ENCODE measurements at places on chromosomes 3 and 15.

DNA sequence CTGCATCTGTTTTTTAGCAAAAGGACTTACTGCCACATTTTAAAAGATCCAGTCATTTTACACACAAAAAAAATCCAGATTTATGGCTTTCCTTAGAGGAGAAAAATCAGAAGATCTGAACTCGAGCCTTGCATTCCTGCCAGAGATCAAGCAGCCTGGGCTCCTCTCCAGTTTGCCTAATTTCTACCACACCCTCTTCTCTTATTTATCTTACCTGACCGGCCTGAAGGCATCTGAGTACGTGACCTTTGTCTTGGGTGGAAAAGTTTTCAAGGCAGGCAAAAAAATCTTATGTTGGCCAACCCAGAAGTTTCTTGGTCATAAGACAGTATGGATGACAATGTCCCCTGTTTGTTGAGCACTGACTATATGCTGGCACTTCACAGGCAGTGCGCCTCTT is 60.3 kb downstream of the CHRD start:
- no peak for DNase-seq

GRCh38 chr3:51949121-51949520 is 6.1 kb upstream of the GPR62 start:
- DNase-seq, result no peak

DNA sequence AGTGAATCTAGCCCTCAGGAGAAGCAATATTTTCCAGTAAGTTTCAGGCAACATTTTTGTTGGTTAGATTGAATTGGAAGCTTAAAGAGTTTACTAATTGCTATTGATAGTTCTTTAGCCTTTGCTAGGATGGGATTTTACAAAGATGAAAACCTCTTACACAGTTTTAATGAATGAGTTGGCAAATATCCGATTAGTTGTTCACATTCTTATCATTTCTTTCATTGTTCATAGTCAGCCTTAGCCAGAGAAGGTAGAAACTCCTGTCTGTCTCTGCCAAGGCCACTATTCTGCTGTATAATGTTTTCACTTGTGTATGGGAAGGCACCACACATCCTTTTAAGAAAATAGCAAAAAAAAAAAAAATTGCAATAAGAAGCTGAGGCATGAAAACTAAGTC is 222.0 kb upstream of the MANF start:
- DNase-seq, result no peak

DNA sequence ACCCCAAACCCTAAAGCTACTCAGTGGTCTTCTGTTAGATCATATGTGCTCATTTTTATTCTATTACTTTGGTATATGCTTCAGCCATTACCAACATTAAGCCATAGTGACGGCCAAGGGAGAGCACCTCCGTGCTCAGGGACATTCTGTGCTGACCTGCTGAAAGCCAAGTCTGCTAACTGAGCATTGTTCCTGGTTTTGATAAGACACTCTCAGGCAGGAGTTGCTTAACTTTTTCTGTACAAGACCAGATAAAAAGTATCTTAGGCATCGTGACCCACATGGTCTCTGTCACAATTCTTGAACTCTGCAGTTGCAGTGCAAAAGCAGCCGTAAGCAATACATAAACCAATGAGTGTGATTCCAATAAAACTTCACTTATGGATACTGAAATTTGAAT is 100.6 kb downstream of the KLHL25 start:
- DNase-seq, result no peak

DNA sequence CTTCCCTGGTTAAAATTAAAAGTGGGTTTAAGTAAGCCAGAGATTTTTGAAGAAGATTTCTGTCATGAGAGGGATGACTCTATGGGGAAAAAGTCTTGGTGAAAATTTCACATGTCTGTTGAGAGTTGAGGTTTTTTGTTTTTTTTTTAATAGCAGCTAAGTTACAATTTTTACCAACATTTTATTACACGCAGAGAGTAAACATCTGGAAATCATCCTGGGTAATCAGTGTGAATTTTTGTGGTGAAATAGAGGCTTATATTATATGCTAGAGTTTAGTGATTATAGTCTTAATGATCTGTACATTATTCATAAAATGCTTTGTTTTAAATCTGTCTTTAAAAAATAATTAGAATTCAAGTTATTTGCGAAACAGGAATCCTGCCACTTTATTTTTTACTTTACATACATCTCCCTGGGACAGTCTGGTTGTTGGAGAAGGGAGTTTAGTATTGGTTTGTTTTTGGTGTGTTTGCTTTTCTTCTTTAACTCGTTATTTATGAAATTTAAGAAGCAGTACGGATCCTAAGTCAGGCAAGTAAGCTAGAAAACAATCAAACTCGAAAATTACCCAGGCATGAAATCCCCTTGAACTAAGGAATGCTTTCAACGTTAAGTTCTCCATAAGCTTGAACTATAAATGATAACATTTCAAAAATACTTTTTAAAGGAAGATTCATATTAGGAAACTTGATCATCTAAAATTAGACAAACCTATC is 143.4 kb upstream of the TSC22D2 start:
- no peak for DNase-seq

DNA sequence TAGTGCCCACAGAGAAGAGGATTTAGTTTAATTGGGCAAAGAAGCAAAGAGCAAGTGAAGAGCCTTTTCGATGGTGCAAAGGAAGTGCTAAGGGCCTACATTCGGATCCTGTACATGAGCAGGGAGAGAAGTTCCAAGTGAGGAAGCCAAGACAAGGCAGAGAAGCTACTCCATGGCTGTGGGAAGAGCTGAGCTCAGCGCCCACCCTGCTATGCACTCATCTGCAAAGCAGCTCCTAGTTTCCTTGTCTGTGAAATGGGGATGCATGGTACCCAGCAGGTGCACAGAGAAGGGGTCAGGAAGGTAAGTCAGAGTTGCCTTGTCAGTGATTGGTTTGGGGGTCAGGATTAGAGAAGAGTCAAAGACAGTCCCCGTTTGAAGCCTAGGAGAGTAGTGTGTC is 126.5 kb downstream of the PDE8A start:
- DNase-seq, result no peak

GRCh38 chr3:52143616-52144015 is 10.6 kb downstream of the POC1A start:
- DNase-seq, result no peak

DNA sequence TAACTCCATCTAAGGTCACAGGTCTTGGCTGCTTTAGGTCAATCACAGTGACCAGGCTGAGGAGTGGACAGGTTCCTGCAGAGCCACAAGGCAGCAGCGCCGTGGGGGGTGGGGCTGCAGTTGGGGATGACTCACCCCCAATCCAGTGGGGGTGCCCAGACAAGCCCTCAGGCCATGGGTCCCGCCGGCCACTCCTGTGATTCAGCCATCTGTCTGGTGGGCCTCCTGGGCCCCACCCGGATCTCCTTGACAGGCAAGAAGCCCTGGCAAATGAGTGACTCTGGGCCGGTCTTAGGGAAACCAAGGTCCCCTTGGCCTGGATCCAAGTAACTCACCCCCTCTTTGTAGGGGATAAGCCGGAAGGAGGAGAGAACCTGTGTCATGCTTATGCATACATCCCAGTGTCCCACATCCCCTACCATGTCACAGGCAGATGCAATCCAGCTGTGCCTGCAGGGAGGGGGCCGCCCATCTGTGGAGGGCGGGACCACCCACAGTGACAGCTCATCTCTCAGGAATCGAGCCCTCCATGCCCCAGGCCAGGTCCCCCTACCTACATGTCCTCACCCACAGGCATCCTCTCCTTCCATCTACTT is 495 bp upstream of the COL7A1 start:
- DNase-seq, result no peak

DNA sequence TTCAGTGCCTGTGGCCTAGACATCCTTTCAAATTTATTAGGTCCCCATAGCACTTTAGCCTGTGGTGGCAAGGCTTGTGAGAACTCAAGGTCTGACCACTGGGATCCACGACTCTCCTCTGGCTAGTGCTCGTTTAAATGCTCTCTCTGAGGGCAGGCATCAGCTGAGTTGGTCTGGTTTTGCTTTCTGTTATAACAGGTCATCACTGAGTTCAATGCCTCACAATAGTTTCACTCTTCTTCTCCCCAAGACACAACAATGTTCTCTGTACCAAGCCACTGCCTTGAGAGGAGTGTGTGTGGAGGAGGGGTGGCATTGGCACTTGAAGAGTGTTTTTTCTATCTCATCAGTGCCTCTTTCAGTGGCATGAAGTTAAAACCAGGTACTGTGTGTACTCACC is 7.6 kb downstream of the OR5K4 start:
- no peak for DNase-seq

DNA sequence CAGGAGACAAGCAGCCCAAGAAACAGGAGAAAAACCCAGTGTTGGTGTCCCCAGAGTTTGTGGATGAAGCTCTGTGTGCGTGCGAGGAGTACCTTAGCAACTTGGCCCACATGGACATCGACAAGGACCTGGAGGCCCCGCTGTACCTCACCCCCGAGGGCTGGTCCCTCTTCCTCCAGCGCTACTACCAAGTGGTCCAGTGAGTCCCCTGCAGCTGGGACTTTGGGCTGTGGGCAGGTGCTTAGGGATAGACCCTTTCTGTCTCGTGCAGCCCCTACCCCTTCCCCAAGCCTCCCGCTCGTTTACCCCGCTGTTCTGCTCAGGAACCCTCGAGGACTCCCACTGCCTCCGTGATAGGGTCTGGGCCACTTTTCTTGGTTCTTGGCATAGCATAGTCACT is 10.5 kb downstream of the TTLL3 start:
- no peak for DNase-seq

All from effector memory CD8-positive, alpha-beta T cell (primary cell).